ENCODE measurements at places on chromosomes 2 and 18.
A peak's percentile ranks its signal among the peaks of the same experiment; 100 is the strongest.

DNA sequence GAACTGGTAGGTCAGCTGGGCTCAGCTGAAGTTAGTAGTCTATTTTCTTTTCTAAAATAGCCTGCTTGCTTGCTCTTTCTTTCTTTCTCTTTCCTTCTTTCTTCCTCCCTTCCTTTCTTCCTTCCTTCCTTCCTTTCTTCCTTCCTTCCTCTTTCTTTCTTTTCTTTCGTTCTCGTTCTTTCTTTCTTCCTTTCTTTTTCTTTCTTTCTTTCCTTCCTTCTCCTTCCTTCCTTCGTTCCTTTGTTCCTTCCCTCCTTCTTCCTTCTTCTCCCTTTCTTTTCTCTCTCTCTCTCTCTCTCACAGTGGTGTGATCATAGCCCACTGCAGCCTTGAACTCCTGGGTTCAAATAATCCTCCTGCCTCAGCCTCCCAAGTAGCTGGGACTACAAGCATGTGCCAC lies 29.2 kb upstream of the KDM3A start:
- no peak for DNase-seq

- no peak for DNase-seq
Measured at GRCh38 chr2:112273349-112273748, 2.0 kb upstream of the ZC3H6 start.

GRCh38 chr2:96391153-96391827 lies 55.7 kb downstream of the NCAPH start:
- no peak for DNase-seq

GRCh38 chr2:64419596-64420165 lies 34.3 kb upstream of the LGALSL start:
- DNase-seq = no peak

GRCh38 chr2:25418944-25419677 lies 77.4 kb upstream of the DNMT3A start:
- no peak for DNase-seq

DNA sequence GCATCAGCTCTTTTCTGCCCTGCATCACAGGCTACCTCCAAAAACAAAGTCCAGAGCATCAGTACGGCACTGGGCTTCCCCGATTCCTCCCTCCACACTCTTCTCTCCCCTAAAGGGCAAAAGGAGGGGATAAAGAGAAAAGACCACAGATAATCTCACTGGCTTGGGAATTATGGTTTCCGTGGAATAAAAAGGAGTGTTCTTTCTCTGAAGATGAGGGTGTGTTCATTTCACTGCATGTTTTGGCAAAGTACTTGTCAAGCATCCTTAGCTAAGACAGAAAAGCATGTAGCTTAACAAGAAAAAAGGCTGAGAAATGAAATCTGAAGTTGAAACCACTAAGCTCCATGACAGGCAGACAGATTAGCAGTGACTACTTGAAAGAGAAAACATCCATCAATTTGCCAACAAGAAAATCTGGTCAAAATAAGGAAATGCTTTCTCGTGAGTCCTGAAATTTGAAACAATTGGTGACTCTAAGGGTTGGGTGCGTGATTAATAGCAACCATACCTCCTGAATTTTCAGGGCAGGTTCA lies 20.6 kb upstream of the DSG3 start:
- peak; percentile 69 for DNase-seq

GRCh38 chr2:226865710-226866109 lies 29.9 kb downstream of the RHBDD1 start:
- DNase-seq = no peak

- no peak for DNase-seq
Measured at GRCh38 chr18:79533146-79533545, 137.4 kb downstream of the NFATC1 start.

GRCh38 chr2:153101187-153101586 lies 377.4 kb downstream of the RPRM start:
- DNase-seq = no peak

DNA sequence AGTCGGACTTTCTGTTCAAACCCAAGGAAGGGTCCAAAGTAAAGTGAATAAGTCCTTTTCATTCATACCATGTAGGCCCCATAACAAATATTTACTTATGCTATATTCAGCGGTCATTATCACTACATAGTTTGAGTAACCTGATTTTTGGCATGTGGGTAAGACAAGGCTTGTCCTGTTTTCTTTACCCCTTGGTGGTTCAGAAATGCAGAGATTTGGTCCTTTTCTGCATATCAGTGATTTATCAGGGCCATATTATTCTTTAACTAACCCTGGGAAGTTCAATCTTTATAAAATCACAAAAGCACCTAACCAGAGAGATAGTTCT lies 157.4 kb downstream of the GPD2 start:
- no peak for DNase-seq

GRCh38 chr2:19409046-19409445 lies 50.6 kb upstream of the OSR1 start:
- peak; percentile 34 for DNase-seq

DNA sequence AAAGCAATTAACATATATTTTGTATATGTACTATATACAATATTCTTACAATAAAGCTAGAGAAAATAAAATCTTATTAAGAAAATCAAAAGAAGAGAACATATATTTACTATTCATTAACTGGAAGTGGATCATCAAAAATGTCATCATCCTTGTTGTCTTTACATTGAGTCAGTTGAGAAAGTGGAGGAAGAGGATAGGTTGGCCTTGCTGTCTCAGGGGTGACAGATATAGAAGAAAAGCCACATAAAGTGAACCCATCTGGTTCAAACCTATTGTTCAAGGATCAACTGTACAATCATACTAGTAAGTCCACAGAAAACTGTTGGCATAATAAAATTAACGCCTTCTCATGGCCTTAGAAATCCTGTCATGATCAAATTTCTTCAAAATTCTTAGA lies 26.6 kb downstream of the SESTD1 start:
- DNase-seq = peak; percentile 20

DNA sequence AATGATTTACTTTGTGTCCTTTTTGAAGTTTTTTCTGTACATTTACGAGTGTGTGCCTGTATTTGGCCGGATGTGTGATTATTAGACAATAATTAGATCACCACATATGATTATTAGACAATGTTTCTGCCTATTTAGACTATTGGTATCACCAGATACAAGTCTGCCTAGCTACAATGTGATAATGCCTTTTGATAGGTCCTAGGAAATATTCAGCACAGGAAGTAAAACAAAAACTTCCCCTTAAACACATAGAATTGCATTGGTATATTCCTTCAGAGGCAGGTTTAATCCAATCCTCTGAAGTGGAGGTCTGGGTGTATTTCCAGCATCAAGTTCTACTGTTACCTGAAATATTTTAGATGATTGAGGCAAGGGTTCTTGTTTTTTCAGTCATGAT lies 275.1 kb downstream of the TGIF1 start:
- DNase-seq = no peak

- DNase-seq = no peak
Measured at GRCh38 chr2:36706021-36706876, 9.7 kb downstream of the VIT start.

DNA sequence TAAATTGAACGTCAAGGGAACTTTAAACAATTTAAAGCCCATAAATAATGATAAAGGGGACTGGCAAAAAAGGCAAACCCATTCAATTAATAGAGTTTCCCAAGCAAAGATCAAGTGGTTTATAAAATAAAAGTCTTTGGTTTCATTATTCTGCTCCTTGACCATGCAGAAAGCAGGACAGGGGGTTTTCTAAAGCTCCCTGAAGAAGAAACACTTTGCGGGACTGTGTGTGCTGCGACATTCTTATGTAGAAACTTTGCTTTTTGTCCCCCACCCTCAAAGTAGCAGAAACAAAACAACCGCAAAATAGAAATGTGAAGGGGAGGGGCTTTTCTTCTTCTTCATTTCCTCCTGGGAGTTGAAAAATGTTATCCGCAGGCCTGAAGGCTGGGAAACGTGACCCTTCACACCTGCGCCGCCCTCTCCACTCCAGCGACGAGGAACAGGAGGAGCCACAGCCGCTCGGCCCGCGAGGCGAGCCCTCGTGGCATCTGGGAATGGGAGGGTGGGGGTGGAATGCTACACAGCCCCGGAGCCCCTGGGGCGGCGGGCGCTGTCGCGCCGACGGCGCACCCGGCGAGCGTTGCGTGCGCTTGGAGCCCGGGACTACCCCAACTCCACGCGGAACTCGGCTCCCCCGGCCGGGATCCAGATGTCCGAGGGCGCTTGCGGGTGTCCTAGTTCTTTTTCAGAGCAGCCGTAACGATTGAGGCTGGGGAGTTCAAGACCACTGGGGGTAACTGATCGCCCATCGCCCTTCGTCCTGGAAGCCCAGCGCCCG lies 4.3 kb upstream of the GBX2 start:
- no peak for DNase-seq

DNA sequence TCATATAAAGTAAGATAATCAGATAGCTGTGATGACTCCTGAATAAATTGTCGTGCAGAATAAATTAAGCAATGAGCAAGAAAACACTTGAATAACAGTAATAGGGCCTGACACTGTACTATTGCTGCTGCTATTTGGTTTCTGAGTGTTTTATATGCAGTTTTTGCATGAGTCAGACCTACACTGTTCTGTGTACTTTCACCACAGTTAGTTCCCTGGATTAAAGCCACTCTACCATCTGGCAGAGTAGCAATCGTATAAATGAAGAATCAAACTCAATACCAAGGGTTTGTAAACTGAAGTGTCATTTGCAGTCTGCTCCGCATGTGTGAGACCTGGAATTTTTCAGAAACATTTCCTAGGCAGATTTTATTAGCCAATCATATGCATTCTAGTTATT lies 398.6 kb upstream of the CDH7 start:
- DNase-seq = no peak

- peak; percentile 94 for DNase-seq
Measured at GRCh38 chr2:229779650-229780049, 65.3 kb upstream of the DNER start.

GRCh38 chr2:29920631-29921559 lies 491 bp downstream of the ALK start:
- peak; percentile 30 for DNase-seq

GRCh38 chr2:7028846-7029245 lies 111.6 kb downstream of the RNF144A start:
- DNase-seq = no peak

DNA sequence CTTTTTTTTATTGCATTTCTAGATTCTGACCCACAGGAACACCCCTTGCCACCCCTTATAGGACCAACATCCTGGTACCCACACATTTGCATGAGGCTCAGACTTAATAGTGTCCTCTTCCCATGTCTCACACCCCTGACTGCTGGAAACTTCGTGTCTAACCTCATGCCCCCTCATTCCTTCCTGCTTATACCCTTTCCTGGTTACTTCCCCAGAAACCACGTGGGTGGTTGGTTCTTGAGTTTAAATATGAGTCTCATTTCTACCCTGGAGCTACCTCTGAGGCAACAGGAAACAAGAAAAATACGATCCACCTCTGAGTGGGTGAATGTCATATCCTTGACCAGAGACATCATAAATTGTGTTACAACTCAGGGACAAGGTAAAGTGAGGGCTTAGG lies 1.6 kb downstream of the TNP1 start:
- peak; percentile 16 for DNase-seq

DNA sequence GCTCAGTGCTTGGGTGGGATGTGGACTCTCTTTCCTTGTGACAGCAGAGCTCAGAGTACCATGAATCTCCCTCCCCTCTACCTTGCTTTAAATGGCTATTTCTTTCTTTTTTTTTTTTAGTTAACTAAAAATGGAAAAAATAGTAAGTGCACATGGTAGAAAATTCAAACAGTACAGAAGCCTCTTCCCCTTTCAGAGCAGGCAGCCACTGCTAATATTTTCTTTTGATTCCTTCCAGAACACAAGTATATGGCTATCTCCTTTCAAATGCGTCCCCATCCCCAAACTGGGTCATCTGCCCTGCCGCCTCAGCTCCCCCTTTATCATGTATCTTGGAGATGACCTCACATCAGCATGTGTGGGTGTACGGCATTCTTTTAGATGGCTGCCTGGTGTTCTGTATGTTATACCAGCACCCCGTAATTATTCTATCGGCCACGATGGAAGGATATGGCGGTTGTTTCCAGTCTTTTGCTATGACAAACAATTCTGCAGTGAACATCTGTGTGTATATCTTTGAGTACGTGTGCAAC lies 70.5 kb upstream of the DLX2 start:
- no peak for DNase-seq

Data from epithelial cell of esophagus (primary cell).